G401 (cell line): ENCODE measurements at places on chromosomes 13 and 19.

DNA sequence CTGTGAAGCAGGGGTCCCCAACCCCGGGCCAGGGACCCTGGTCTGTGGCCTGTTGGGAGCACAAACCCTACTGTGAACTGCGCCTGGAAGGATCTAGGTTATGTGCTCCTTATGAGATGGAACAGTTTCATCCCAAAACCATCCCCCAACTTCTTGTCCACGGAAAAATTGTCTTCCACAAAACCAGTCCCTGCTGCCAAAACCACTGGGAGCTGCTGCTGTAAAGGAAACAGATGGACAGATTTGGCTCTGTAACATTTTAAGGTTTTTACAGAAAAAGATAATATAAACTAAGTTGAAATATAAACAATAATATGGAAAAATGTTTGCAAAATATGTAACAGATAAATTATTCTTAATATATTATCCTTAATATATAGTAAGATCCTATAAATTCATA, 73.7 kb downstream of the COG6 start:
- DNase-seq: no peak

GRCh38 chr19:47511128-47511517, 3.7 kb downstream of the NAPA start:
- peak; percentile 81 for DNase-seq

DNA sequence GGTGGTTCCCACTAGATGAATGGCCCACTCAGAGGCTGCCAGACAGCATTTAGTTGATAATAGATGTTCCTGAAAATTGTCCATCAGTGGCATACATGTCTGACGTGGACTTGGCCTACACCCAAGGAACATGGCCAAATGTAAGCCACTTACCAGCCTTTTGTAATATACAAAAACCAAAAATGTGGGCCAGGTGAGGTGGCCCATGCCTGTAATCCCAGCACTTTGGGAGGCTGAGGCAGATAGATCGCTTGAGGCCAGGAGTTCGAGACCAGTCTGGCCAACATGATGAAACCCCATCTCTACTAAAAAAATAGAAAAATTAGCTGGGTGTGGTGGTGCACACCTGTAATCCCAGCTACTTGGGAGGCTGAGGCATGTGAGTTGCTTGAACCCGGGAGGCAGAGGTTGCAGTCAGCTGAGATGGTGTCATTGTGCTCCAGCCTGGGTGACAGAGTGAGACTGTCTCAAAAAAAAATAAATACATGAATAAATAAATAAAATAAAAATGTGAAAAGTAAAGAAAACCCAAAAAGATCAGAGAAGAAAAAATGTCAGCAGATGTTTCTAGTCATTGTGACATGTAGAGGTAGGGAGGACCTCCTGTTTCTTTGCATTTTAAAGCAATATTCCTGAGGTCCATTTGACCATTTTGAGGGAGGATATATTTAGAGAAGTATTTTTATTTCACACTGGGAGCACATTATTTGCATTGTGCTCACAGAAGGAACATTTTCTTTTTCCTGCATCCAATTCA, 7.1 kb upstream of the WTIP start:
- DNase-seq: no peak

- no peak for DNase-seq
These were observed 72.3 kb downstream of the C1QTNF9 start for GRCh38 chr13:24381541-24382265.

- no peak for DNase-seq
These were observed 5.7 kb upstream of the FOXO1 start for GRCh38 chr13:40671956-40672764.

- no peak for DNase-seq
These were observed 56.1 kb downstream of the MAP4K1 start for GRCh38 chr19:38561658-38562057.

GRCh38 chr13:33610438-33611120, 207.4 kb upstream of the RFC3 start:
- peak; percentile 62 for DNase-seq

GRCh38 chr13:74040200-74040599, 94.0 kb downstream of the KLF12 start:
- peak; percentile 21 for DNase-seq

DNA sequence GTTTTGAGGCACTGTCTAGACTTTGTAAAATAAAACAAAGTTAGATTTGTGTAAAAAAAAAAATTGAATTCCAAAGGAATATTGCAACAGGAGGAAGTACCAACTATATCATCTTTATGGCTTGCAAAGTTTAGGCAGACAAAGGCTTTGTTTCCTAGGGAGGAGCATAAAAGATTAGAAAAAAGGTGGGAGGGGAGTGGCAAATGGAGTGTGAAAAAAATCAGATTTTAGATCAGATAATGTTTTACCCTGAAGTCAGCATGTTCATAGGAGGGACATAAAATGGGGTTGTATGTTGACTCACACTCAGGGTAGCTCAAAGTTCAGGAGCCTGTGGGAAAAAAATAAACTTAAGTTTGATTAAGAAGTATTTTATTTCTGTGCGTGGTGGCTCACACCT, 3.7 kb downstream of the ZNF85 start:
- DNase-seq: no peak

DNA sequence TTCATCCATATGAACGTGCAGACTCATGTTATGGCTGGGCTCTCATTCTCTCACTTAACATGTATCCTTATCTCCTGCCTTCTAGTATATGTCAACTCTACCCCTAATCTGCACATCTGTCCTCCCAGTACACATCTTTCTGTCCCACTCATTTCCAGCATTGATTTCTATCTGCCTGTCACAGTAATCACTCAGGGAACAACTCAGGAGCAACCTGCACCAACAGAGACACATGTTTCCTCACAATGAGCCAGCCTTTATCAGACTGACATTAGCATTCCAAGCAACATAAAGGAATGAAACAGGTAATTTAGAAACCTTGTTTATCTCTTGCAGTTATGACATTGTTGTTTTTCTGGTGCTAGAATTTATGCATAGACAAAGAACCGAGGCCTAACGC, 17.6 kb upstream of the SLC7A1 start:
- no peak for DNase-seq

DNA sequence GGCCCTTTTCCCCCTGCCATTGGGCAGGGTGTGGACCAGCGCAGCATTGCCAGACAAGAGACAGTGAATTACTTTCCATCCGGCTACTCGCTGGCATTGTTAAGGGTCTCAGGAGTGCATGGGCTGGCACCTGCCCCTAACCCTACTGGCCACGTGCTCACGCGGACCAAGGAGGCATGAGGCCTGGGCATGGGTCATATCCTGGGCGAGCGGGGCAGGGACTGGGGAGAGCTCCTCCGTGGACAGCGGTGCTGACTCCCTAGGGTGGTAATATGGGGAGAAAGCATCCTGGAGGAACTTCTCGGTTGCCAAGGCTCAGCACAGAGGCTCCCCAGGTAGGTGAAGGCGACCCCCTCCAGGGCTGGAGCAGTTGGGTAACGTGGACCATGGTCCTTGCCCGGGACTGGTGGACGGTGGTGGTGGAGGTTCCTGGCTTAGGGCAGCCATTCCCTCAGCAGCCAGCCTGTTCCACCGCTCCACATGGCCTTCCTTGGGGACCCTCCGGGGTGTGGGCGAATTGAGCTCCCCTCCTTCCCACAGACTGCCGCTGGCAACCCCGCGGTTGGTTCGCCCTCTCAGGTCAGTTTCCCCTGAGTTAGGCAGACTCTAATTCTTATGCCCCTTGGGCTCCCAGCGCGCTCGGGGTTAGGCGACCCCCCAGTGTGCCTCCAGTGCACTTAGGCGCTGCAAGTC, 465.1 kb downstream of the SLITRK5 start:
- DNase-seq: no peak
